Activated naive CD4-positive, alpha-beta T cell (primary cell): ENCODE measurements at places on chromosomes 16 and 17.

- no peak for DNase-seq
Observed at GRCh38 chr16:15716694-15717447, 66.8 kb downstream of the NDE1 start.

DNA sequence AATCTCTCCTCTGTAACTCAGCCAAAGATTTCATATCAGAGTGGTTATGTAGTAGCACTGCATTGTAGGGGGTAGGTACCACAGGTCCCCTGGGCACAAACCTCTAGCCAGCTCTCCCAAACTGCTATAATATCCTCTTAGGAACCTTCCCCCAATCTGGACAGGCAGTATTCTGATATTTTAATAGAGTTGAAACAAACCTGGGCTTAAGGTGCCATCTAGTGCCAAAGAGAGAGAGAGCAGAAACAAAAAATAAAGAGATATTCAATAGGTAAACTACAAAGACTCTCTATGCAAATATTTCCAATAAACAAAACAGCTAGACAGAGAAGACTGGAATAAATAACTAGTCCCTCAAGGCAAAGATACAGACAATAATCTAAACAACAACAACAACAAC is 1070.0 kb downstream of the CDH11 start:
- DNase-seq = no peak

GRCh38 chr17:50560931-50561745 is 623 bp downstream of the CACNA1G start:
- no peak for DNase-seq

DNA sequence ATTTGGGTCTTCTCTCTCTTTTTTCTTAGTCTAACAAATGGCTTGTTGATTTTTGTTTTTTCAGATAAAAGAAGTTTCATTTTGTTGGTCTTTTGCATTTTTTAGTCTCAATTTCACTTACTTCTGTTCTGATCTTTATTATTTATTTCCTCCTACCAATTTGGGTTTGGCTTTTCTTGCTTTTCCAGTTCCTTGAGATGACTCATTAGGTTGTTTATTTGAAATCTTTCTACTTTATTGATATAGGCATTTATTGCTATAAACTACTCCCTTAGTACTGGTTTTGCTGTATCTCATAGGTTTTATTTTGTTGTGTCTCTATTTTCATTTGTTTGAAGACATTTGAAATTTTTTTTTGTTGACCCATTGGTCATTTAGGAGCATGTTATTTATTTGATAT is 152.2 kb upstream of the MPHOSPH6 start:
- DNase-seq = no peak

DNA sequence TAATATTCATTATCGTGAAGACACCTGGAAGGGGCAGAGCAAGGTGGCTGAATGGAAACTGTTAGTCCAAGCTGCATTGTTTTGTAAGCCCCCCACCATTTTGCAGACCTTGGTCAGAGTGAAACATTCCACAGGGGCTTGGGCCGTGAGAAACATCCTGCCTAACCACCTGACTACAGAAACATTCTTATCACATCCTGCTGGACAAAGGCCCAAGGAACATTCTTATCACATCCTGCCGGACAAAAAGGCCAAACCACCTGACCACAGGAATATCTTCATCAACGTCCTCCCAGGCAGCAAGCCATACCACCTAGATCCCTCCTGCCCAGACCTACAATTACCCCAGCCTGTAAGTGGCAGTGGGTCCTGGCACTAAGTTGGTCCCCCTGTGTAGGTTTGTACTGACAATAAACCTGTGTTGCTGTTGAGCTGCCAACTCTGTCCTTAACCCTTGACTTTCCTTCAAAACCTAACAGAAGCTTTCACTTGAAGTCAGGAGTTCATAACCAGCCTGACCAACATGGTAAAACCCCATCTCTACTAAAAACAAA is 19.6 kb downstream of the ATF7IP2 start:
- no peak for DNase-seq

DNA sequence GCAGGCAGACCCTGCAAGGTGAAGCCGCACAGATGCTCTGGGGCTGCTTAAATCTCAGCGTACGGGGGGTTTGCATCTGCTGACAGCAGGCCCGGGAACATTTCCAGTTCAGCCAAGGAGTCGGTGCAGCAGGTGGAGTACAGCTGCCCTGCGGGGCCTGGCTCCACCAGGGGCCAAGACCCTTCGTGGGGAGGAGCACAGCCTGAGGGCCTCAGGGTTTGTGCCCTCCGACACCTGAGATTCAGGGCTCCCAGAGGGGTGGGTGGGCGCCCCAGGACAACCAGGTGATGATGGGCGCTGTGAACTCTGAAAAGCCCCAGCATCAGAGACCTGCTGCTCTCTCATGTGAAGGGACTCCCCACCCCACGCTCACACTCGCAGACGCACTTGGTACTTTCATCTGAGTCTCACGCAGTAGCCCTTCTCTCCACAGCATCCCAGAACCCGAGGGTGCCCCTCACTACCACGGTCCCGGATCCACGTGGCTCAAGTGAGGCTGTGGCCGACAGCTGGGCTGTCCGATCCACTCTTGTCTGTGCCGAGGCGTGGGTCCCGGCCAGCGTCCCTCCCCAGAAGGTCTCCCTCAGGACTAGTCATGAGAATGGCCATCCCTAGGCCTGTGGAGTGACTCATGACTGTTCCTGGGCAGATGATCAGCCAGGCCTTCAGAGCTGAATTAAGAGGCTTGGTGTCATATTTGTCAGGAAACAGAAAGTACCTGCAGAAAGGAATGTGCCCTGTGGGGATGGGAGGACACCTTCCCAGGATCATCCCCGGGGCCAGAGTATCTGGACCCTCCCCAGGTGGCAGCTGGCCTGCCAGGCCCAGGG is 29.6 kb downstream of the ACSF3 start:
- no peak for DNase-seq

- no peak for DNase-seq
Observed at GRCh38 chr16:80341263-80341662, 199.5 kb upstream of the DYNLRB2 start.

- no peak for DNase-seq
Observed at GRCh38 chr17:28118362-28118761, 75.9 kb downstream of the NLK start.

DNA sequence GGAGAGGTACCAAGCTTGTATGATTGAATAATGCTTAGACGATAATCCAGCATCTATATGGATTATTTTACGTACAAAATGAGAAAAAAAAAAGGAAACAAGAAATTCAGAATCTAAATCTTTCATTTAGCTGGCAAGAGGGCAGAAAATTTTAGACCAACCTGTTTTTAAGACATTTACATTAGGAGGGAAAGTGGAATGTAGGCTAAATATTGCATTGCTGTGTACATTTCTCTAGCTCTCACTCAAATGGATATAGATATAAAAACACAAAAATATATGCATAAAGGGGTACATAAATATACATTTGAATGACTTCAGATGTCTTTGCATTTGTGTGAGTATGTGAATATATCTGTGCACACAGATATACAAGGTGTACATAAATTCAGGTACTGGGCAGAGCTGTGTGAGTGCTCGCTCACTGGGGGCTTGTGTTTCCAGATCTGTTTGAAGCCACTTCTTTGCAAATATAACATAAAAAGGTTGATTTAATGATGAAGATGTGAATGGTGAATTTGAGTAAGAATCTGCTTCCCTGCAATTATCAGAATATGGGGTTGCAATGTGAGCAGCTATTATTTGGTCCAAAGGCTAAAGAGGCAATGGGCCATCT is 14.2 kb upstream of the ZFHX3 start:
- no peak for DNase-seq

GRCh38 chr17:37648555-37648954 is 5.3 kb upstream of the DDX52 start:
- no peak for DNase-seq

GRCh38 chr17:63645775-63646487 is 23.7 kb downstream of the MAP3K3 start:
- no peak for DNase-seq

- DNase-seq = no peak
Observed at GRCh38 chr17:43142153-43142552, 17.0 kb upstream of the BRCA1 start.

DNA sequence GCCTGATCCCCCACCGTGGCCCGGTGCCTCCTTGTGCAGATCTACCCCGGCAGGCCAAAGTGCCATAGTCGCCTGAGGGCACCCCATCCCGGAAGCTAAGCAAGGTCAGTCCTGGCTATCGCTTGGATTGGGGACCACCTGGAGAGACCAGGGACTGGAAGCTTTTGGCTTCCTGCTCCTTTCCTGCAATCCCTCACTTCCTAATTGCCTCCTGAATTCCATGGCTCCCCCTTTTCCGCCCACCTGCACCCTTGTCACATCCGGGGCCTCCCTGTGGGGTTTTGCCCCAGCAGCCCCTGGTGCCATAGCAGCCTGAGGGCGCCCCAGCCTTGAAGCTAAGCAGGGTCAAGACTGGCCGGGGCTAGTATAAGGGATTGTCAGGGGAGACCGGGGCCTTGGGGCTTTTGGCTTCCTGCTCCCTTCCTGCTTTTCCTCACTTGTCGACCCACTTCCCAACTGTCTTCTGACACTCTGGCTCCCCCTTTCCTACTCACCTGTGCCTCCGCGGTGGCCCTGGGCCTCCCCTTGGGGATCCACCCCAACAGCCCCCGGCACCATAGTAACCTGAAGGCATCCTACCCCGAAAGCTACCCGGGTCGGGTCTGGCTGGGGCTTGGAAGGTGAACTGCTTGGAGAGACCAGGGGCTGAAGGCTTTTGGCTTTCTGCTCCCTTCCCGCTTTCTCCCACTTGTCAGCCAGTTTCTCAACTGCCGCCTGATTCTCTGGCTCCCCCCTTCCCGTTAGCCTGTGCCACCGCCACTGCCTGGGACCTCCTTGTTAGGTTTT is 2293.6 kb downstream of the TP53TG3F start:
- DNase-seq = no peak

GRCh38 chr16:89911375-89911774 is 7.3 kb upstream of the MC1R start:
- no peak for DNase-seq
